Heart left ventricle (tissue), 16 donors: ENCODE measurements at places on chromosomes 3 and 15. TPM values are rescaled to one million over a fixed set of nuclear protein-coding genes. Genes with fewer than 3 reads are reported as not detected.
A peak's percentile ranks its signal among the peaks of the same experiment; 100 is the strongest.

GRCh38 chr15:87416591-87417257 is 839.8 kb downstream of the NTRK3 start:
- DNase-seq: no peak

- no peak for DNase-seq
These were observed 60.0 kb upstream of the MNS1 start for GRCh38 chr15:56524915-56525314.

- no peak for DNase-seq
These were observed 73.3 kb downstream of the SYNPR start for GRCh38 chr3:63351159-63352007.

DNA sequence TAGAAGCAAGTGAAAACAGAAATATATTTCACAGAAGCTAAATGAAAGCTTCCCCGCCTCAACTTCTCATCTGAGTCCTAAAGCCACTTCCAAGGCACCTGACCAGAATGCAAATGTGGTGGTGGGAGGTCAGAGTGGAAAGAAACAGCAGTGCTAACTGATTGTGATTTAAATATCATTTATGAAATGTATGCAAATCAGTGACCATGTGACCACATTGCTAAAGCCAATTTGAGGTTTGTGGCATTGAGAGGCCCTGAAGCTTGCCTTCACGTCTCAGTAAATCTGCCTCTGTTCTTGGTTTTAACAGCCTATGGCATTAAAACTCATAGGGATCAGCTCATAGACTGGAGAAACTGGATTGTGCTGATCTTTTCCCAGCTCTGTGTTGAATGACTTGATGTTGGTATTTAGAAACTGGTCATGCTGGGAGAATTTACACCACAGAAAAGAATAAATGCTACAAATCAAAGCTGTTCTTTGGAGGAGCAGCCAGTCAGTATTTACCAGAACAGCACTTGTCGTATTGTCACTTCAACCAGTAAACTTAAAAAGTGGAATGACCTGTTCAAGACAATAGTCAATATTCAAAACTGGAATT is 481.4 kb upstream of the ALCAM start:
- DNase-seq: no peak

- DNase-seq: no peak
These were observed 227.6 kb downstream of the MFSD1 start for GRCh38 chr3:159029306-159030026.

GRCh38 chr15:69478259-69478781 is 25.7 kb downstream of the RPLP1 start:
- no peak for DNase-seq

- no peak for DNase-seq
These were observed 24.6 kb downstream of the CCDC14 start for GRCh38 chr3:123936400-123936799.

GRCh38 chr3:161017971-161018370 is 87.2 kb downstream of the B3GALNT1 start:
- no peak for DNase-seq

DNA sequence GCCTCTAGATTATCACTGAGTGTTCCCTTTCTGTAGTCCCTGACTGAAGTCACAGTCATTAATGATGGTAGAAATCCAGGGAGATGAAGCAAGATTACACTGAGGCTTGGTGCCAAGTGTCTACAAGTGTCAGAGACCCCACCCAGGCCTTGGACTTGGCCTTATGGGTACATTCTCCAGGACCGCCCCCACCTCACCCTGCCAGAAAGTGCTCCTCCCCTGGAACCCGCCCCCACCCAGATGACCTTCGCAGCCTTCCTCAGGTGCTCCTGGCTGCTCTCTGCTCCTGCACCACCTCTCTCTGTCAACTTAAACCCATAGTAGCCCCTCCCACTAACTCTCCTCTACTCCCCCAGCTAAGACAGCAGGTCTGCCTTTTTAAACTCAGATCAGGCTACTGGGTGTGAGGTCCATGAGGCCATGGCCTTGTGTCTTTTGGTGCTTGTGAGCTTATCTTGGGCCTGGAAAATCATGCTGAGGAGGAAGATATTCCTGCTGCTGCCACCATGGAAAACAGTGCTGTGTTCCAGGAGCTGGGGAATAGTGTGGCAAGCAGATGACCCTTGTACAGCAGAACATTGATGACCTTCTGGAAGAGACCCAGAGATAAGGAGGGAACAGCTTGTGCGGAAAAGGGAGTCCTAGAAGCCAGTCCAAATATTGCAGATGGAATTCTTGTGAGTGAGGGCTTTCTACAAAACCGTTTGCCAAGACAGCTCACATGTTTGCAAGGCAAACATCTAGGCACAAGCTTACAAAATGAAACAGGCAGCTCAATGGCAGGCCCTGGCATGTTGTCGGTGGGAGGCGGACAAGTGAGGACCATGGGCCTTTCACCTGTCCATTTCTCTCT is 40.3 kb upstream of the NDUFB4 start:
- peak; percentile 60 for DNase-seq

GRCh38 chr15:54364961-54365360 is 386.7 kb downstream of the UNC13C start:
- DNase-seq: no peak

DNA sequence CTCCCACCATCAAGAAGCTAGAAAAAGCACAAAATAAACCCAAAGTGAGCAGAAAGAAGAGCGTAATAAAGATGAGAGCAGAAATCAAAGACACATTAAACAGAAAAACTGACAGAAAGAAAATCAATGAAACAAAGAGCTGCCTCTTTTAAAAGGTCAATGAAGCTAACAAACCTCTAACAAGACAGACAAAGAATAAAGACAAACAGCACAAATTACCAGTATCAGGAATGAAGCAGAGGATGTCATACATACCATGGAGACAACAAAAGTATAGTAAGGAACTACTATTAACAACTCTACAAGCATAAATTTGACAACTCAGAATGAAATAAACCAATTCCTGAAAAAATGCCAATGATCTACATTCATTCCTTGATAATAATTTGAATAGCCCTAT is 15.0 kb downstream of the C3orf70 start:
- DNase-seq: no peak

DNA sequence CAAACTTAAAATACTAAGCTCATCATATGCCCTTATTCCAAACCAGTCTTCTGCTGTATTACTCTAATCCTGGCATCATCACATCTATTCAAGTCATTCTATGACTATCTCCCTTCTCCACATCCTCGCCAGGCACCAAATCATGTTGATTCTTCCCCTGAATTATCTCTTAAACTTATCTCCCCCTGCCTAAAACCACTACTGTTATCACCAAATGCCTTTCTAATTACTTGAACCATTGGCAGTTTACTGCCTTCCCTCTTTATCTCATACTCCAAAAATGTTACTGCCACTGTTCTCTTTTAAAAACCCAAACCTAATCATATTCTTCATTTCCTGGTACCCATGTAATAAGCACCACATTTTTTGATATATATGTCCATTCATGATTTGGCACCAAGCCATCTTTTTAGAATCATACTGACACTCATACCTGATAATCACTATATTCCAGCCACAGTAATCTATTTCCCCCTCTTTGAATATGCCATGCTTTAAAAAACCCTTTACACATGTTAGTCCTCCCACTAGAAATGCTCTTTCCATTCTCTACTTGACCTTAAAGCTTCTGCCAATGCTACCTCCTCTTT is 126.8 kb downstream of the PEAK1 start:
- no peak for DNase-seq

DNA sequence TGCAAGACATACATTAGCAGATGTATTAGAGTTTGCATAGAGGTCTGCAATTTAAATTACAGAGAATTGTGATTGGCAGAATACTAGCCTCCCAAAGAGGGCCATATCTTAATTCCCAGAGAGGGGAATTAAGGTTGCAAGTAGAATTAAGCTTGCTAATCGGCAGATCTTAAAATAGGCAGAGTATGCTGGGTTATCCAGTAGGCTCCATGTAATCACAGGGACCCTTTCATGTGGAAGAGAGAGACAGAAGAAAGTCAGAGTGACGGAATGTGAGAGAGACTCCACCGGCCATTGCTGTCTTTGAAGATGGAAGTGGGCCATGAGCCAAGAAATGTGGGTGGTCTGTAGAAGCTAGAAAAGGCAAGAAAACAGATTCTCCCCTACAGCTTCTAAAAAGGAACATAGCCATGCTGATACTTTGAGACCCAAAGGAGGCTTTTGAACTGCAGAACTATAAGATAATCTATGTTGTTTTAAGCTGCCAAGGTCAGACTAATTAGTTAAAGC is 38.8 kb downstream of the IMPG2 start:
- no peak for DNase-seq

GRCh38 chr3:9198899-9199335 is 50.5 kb downstream of the SRGAP3 start:
- no peak for DNase-seq

GRCh38 chr15:69568173-69569009 is 115.8 kb downstream of the RPLP1 start:
- DNase-seq: no peak

DNA sequence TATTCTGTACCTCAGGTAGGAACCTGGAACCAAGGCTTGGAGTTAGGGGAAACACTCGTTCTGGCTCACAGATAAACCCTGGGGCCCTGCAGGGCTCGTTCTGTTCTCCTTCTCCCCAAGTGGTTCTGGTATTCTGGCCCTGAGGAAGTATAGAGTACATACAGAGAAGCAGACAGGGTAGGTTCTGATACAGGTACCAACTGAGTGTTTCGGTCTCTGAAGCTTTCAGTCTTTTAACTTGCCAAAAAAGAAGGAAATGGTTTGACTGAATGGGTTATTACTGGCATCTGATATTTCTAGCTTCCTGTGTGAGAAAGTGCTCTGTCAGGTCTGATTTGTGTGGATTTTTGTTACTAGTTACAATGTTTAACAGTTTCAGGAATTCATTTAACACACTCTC is 67.3 kb downstream of the UBE2E2 start:
- DNase-seq: no peak

DNA sequence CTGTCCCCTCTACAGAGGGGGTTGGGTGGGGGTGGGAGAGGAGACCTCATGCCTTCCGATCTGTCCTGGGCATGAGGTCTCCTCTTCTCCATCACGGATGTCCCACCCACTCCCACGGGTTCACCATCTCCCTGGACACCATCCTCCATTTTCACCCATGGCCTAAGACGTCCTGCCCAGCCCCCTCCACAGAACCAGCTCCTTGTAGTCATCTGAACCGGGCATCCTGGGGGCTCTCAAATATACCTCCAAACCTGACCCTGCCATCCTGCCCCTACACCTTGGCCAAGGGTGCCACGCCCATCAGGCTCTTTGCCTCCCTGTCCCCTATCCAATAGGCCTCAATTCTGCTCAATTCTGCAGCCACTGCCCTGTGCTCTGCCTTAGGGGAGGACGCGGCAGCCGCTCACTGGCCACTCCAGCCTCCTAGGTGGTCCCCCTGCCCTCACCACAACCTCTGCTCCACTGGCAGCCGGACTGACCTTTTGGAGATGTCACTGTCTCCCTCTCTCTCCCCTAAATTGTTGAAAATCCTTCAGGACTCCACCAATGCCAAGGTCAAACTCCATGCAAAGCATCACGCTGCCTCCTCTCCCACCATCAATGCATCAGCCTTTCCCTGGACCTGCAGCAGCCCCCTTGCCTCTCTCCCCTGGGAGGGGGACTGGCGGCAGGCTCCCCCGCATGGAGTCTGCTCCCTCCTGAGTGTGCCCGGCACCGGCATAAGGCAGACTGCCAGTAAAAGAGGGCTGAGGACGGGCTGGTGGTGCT is 9.4 kb upstream of the ANPEP start:
- DNase-seq: no peak

DNA sequence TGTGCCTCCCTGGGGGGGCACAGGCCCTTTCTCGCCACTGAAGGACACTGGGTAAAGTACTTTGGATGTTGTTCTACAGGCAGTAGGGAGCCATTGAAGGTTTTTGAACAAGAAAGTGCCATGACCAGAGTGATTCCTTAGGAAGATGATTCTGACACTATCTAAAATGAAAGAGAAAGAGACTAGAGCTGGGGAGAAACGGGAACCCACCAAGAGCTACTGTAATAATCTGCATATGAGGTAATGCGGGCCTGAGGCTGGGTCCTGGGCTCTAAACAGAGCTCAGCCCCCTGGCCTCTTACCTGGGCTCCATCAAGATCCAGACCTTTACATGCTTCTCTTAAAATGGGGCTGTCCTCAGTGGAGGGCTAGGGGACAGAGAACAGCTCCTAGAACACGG is 24.9 kb downstream of the GRK7 start:
- no peak for DNase-seq

GRCh38 chr3:122858373-122858772 is 63.5 kb downstream of the SLC49A4 start:
- DNase-seq: no peak

GRCh38 chr3:62830727-62831322 is 44.4 kb downstream of the CADPS start:
- DNase-seq: no peak

DNA sequence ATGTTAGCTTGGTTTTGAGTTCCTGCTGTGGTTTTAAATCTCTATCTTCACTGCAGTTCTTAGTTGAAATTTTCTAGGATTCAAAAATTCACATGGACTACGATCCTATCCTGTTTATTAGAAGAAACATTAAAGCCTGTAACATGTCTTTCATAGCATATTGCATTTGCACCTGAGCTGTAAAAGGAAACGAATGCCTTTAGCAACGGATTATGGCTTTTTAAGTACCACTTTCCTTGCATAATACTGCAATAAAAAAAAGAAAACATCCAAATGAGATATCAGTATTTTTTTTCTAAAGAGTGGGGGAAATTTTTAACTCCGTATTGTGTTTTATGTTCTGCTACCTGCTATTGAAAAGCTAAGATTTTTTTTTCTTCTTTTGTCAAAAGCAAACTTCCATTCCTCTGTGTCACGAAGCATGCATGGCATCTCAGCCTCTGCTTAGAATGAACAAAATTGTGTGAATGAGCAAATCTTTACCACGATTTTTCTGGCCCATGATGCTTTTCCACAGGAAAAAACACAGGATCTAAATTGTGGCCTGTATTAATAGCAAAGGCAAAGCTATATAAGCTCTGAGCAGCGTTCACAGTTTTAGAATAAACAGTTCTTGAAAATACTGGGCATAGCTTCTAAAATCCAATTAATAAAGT is 110.0 kb upstream of the CDIN1 start:
- no peak for DNase-seq

GRCh38 chr3:191135175-191135574 is 63.9 kb upstream of the OSTN start:
- no peak for DNase-seq

- DNase-seq: no peak
These were observed 7.6 kb downstream of the SCG3 start for GRCh38 chr15:51688863-51689262.

GOLGA6L10 gene
- total RNA-seq: 0.32 TPM

HYAL1 gene
- 49.8 TPM for total RNA-seq

CASR gene
- not detected for total RNA-seq

THRB gene
- 27.0 TPM for total RNA-seq

LOXL1 gene
- total RNA-seq: 20.7 TPM

TMEM266 gene
- total RNA-seq: 0.38 TPM

PLSCR1 gene
- total RNA-seq: 36.1 TPM

ESYT3 gene
- 0.87 TPM for total RNA-seq

CDCP1 gene
- 0.19 TPM for total RNA-seq

CLDN16 gene
- total RNA-seq: not detected

GOLGA6L9 gene
- total RNA-seq: 0.67 TPM

ATP6V1A gene
- total RNA-seq: 19.0 TPM

PLAAT1 gene
- total RNA-seq: 4.5 TPM

ARRDC4 gene
- 29.2 TPM for total RNA-seq
